Fibroblast of mammary gland (primary cell): ENCODE measurements at places on chromosomes 7 and 10.
A peak's percentile ranks its signal among the peaks of the same experiment; 100 is the strongest.

DNA sequence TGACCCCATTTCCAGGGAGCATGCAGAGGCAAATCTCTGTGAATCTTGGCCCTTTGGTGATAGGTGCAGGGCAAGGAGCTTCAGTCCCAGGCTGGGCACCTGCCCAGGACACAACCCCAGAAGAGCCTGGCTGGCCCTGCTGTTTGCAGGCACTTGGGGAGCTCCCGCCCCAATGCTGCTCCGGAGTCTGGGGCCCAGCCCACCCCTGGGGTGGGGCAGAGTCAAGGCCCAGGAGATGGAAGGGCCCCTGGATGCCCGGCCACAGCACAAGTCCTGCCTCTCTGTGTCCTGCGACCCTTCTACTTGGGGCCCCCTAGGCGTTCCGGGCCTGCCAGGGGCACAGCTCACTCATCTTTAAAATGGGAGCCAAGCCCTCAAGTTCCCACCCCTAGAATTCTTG lies 24.7 kb downstream of the PDGFA start:
- DNase-seq: no peak

- DNase-seq: no peak
These were observed 161.4 kb downstream of the ELMO1 start for GRCh38 chr7:37287131-37287855.

- DNase-seq: peak; percentile 96
These were observed 554.4 kb downstream of the INHBA start for GRCh38 chr7:41148521-41148951.

DNA sequence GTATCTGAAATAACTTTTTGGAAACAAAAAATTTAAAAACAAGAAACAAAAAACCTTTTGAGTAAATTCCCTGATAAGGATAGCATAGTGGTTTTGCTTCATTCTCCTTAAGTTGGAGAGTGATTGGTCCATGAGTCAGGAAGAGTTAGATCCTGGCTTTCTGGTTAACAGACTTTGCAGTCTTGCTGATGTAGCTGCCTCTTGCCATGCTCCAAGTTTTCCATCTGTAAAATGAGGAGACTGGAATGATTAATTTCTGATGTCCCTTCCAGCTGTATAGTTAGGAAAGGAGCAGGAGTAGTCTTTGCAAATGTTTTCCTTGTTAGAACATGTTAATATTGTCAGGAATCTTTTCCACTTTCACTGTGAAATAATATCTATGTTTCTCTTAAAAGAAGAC lies 266.6 kb downstream of the DNAJB9 start:
- DNase-seq: peak; percentile 2

DNA sequence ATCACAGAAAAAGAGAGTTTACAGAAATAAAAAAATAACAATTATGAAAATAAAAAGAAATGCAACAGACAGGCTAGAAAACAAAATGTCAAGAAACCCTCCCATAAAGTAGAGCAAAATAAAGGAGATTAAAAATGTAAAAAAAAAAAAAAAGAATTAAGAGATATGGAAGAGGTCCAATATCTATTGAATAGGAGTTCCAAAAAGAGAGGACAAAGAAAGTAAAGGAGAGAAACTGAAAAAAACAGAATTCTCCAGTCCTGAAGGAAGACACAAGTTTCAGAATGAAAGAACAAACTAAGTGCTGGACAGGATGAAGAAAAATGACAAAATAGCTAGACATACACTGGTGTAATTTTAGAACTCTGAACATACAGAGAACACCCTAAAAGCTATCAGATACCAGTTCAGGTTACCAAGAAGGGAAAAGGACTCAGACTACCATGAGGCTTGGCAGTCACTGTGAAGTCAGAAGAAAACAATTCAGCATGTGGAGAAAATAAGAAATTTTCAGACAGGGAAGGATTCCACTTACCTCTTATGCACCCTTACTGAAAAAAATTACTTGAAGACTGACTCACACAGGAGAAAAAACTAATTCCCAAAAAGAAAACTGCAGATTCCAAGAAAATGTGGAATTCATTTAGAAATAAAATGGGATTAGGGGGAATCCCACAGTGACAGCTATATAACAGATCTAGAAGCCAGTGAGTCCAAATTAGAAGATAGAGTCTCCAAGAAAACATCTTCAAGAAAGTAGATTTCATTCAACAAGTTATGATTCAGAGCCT lies 40.4 kb upstream of the ABLIM1 start:
- no peak for DNase-seq

DNA sequence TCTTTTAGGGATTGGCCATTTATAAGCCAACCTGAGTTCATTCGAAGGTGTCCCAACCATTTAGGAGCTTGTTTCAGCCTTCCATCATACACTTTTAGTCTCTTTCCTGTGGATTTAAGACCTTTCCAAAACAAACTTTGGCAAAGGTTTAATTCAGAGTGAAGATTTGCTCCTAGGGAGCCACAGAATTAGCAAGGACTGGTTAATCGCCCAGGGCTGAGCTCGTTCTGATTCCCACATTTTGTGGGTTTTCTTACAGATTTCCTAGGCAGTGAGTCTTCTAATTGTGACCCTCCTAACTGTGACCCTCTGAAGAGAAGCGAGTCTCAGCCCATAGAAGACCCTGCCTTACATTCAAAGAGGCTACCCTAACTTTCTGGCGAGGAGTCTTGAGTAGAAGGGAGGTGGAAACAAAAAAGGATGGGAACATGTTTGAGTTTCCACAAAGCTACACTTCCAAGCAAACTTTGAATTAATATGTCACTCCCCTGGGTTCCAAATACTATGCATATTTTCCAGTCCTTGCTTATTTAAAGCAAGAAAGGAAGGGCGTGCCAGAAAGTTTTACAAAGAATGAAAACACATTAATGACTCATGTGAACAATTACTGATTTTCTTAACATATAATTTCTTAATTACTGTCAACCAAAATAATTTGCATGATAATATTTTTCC lies 118.3 kb downstream of the ARID5B start:
- DNase-seq: no peak

DNA sequence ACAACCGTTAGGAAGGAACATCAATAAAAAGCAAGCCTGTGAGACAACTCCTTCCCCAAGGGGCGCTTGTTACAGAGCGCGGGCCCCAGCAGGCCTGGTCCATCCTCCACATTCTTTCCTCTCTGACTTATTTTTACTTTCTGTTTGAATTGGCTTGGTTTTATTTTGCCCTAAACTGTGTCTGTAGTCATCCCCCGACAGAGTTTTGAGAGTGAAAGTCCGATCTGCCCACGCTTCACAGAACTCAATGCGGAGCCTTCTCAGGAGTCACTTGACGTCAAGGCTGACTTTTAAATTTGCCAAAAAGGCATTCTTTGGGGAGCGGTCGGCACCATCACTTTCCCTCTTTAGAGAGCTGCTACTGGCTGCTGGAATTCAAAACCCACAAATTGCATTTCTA lies 150.1 kb upstream of the KLF6 start:
- DNase-seq: peak; percentile 92

DNA sequence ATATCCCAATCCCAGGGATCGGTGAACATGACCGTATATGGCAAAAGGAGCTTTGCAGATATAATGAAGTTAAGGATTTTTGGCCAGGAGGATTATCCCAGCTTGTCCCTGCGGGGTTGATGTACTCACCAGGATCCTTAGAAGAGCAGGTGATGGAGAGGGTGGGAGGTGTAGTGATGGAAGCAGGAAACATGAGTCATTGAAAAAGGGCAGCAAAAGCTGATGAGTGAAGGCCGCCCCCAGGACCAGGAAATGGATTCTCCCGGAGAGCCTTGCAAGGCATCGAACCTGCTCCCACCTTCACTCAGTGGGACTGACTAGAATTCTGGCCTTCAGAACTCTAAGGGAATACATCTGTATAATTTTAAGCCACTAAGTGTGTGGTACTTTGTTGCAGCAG lies 5.2 kb upstream of the NUPR2 start:
- no peak for DNase-seq

DNA sequence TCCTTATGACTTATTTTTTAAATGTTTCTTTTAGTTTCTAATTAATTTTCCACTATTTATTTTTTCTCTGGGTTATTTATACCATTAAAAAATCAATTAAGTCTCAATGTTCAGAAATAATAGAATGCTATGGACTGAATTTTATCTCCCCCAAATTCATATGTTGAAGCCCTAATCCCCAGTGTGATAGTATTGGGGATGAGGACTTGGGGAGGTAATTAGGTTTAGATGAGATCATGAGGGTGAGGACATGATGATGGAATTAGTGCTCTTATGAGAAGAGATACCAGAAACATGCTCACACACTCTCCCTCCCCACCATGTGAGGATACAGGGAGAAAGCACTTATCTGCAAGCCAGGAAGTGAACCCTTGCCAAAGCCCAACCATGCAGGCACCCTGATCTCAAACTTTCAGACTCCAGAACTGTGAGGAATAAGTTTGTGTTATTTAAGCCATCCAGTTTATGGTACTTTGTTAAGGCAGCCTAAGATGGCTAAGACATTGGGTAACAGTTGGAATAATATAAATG lies 202.6 kb downstream of the MDFIC start:
- DNase-seq: peak; percentile 14

GRCh38 chr7:102390697-102391484 lies 5.3 kb upstream of the PRKRIP1 start:
- peak; percentile 72 for DNase-seq

- DNase-seq: no peak
These were observed 108.3 kb downstream of the AOAH start for GRCh38 chr7:36615852-36616540.

DNA sequence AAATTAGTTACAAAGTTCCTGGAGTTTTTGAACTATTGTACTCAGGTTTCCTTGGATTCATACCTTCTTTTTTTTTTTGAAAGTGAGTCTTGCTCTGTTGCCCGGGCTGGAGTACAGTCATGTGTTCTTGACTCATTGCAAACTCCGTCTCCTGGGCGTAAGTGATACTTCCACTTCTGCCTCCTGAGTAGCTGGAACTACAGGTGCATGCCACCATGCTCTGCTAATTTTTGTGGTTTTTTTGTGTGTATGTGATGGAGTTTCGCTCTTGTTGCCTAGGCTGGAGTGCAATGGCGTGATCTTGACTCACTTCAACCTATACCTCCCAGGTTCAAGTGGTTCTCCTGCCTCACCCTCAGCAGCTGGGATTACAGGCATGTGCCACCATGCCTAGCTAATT lies 22.3 kb downstream of the MCM10 start:
- DNase-seq: no peak

GRCh38 chr7:98027342-98028033 lies 37.5 kb upstream of the OCM2 start:
- no peak for DNase-seq

GRCh38 chr10:102509387-102509786 lies 5.6 kb downstream of the SUFU start:
- peak; percentile 77 for DNase-seq
